ENCODE measurements at places on chromosomes 3 and 15.

GRCh38 chr3:46478341-46478740, 13.6 kb upstream of the LTF start:
- no peak for DNase-seq

- DNase-seq, result peak; percentile 80
Observed at GRCh38 chr15:57559875-57560274, 31.8 kb upstream of the MYZAP start.

DNA sequence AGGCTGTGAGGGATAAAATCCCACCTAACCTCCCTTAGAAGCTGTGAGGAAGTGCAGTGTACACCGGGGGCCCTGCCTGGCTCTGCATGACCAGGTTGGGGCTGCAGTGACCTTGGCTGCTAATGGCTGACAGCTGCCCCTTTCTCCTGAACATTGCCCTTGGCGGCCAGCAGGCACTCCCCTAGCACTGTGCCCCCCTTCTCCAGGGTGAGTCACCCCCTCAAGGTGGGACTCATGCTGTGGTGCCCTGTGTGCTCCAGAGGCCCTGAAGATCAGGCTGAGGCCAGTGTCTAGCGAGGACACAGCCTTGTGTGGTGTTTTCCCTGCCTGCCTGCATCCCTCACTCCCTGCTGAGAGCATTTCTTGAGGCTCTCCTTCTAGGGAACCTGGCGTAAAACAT, 21.0 kb upstream of the FGD5 start:
- DNase-seq, result peak; percentile 33

DNA sequence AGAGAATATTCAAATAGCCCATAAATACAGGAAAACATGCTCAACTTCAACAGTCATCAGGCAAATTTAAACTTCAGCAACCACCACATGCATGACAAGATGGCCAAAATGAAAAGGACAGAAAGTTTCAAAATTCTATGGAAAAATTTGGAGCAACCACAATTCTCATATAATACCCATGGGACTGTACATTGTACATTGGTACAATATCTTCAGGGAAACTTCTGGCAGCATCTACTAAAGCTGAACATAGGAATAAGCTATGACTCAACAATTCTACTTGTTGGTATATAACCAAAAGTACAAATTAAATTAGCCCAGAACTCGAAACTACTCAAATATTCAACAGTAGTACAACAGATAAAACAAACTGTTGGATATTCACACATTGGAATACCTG, 847.6 kb downstream of the TBL1XR1 start:
- no peak for DNase-seq

DNA sequence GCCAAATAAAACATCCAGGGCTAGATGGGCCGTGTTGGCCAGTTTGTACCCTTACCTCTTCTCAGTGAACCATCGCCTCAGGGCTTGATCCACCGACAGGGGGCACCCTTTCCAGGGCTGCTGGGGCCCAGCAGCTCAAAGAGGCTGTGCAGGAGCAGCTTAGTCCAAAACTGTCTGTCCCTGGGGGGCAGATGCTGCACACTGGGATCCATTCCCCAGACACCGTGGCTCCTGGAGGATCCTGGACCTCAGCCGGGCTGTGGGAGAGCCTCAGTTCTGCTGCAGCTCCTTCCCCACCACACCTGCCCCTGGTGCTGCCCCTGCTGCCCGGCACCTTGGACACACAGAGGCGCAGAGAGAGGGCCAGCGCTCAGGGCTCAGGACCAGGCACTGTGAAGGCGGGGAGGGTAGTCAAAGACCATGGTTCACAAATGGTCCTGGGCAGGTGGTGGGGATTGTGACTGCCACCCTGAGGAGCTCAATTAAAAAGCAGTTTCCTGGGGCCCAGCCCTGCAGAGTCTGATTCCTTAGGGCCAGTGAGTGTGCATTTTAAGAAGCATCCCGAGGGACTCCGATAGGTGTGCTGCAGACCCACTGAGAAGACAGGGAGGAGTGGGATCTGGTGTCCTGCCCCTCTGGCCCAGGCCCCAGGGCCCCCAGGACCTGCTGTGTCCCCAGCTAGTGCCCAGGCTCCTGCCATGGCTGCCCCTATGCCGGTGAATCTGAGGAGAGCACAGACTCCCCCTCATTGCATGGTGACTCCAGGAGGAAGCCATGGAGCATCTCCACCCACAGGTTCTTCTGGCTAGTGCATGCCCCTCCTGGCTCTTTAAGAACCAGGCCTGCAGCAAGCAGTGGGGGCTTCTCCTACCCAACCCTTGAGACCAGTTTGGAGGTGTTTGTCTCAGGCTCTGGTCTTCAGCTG, 86.5 kb upstream of the PRR20G start:
- DNase-seq, result no peak

DNA sequence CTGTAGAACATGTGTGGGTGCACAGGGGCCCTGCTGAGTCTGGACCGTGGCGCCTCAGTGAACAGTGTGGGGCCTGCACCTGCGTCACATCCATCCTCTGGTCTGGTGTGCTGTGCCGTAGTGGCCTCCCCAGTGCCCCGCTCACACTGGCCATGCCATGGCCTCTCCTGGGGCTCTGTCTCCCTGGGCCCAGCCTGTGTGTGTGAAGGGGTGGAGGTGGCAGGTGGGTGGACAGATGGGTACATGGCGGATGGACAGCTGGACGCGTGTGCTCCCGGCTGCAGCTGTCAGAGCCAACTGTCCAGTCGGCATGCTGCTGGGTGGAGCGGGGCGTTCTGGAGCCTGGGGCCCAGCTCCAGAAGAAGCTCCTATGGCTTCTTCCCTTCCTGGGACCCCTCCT, 17.8 kb downstream of the PLXNA1 start:
- DNase-seq, result no peak

- no peak for DNase-seq
Observed at GRCh38 chr3:64384561-64384960, 159.3 kb upstream of the PRICKLE2 start.

- DNase-seq, result no peak
Observed at GRCh38 chr3:13299531-13300155, 120.5 kb downstream of the NUP210 start.

- DNase-seq, result no peak
Observed at GRCh38 chr15:33296050-33296449, 14.7 kb upstream of the RYR3 start.

- DNase-seq, result no peak
Observed at GRCh38 chr3:186682812-186683211, 17.0 kb downstream of the HRG start.

- no peak for DNase-seq
Observed at GRCh38 chr3:279325-279724, 82.8 kb downstream of the CHL1 start.

DNA sequence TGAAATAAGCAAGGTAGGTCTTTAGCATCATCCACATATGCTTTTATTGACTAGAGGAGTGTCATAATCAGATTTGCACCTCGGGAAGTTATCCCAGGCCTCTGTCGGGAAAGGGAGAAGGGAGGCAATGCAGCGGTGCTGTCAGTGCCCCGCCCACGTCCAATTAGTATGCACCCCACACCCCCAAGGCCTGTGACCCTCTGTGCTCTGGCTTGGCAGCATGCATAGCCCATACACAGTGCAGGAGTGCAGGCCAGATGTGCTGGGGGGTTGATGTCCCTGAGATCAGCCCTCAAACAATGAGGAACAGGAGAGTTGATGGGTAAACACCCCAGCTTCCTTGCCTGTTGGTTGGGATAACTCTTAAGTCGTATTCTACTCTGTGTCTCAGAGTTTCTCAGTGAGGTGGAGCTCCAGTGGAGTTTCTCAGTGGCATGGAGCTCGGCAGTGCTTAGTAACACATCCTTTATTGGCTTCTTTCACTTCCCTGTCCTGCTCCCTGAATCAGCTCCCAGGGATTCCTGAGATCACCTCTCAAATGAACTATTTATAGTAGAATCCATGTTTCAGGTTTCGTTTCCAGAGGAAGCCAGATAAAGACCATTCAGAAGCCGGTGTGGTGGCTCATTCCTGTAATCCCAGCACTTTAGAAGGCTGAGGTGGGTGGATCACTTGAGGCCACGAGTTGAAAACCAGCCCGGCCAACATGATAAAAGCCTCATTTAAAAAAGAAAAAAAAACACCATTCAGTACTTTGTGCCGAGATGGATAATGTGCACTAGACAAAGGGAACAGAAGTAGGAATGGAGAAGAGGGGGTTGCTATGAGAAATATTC, 26.7 kb upstream of the NDUFB4 start:
- no peak for DNase-seq

- DNase-seq, result no peak
Observed at GRCh38 chr3:8931342-8931741, 31.9 kb downstream of the RAD18 start.

GRCh38 chr3:11924518-11924917, 77.8 kb upstream of the TAMM41 start:
- no peak for DNase-seq

- DNase-seq, result no peak
Observed at GRCh38 chr3:12897381-12898289, 56.3 kb upstream of the RPL32 start.

- DNase-seq, result no peak
Observed at GRCh38 chr3:103906304-103906703, 1460.4 kb upstream of the ALCAM start.

DNA sequence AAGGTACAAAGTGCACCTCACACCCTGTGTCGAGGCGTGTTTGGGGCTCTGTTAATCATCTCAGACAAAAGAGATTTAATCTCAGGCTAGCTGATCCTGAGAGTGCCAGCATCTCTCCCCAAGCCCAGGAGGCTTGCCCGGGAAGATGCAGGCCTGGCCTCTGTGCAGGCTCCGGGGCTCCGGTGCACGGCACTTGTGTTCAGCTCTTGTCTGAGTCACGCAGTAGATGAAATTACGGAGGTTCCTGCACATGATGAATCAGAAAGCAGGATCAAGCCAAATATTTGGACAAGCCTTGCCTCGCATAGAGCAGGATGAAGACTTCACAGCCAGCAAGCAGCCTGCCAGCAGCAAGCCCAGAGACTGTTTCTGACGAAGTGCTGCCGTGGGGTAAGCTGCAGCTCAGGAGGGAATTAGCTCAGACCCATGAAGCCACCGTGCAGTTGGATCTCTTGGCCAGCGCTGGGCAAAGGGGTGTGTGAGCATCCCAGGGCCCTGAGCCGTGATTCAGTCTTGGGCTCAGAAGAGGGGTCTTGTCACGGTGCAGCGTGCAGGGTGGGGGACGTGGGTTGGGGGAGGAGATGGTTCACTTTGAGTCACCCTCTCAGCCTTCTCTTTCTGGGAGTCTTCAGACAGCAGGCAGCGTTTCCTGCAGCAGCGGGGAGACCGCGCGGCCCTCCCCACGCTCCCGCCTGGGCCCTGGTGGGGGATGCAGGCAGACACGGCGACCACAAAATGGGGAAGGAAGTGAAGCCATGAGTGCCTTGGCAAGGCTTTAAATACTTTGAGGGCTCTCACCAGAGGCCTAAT, 89.2 kb upstream of the MEF2A start:
- DNase-seq, result no peak

DNA sequence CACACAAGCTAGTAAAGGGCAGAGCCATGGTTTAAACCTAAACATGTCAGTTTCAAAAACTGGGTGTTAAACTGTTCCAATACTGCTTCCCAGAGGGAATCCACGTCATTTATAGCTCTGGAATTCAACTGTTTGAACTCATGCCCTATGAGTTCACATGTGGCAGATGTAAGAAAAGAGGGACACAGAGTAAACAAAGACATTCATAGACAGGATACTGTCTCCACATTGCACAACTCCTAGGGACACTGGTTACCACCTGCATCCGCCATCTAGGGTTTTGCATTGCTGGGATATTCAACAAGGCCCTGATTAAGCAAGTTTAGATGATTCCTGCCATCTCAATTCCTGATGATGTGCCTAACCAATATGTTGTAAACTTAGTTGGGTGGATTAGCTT, 134.1 kb upstream of the COL8A1 start:
- DNase-seq, result no peak

GRCh38 chr3:109806929-109807328, 469.6 kb upstream of the DPPA4 start:
- DNase-seq, result no peak

DNA sequence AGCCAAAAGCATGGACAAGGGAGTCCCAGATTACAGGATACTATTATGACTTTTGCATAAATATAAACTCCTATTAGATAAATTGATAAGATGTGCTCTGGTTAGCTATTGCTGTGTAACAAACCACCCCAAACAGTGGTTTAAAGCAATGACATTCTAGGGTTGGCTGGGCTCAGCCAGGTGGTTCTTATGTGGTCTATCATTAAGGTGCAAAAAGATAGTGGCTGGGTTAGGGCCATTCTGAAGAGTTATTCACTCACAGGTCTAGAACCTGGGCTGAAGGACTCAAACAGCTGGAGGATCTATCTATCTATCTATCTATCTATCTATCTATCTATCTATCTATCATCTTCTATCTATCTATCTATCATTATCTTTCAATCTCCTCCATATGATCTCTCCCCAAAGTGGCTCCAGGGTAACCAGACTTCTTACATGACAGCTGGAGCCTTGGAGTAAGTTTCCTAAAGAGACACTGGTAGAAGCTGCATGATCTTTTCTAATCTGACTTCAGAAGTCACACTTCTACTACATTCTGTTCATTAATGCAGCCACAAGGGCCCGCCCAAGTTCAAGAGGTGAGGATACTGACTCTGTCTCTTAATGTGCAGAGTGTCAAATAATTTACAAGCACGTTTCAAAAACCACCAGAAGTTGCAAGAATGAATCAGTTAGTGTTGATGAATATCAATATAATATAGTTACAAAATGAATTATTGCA, 74.9 kb upstream of the XCR1 start:
- DNase-seq, result no peak

GRCh38 chr3:11381141-11381540, 108.9 kb downstream of the ATG7 start:
- DNase-seq, result no peak

GRCh38 chr3:44883213-44883955, 9.0 kb downstream of the TGM4 start:
- DNase-seq, result no peak

GRCh38 chr3:52834871-52835501, at the start of gene MUSTN1:
Gene MUSTN1 (minus strand): TSS chr3:52835019. CDS start chr3:52834948, 71 bp downstream.
- DNase-seq, result no peak

DNA sequence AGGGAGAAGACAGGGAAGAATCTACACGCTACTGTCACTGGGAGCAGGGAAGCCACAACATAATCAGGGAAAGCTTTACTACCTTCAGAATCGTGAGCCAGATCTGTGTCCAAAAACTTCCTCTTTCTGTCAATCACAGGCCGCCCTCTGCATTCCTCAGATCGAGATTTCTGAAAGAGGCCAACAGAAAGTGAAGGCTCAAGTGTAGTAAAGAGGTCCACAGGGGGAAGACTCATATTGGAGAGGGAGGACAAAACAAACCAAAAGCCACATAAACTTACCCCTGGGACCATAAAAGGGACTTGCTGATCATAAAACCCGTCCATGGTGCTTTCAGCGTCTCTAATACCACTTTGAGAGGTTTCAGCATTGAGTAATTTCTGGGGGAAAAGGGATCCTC, 3.3 kb downstream of the ETV5 start:
- no peak for DNase-seq

DNA sequence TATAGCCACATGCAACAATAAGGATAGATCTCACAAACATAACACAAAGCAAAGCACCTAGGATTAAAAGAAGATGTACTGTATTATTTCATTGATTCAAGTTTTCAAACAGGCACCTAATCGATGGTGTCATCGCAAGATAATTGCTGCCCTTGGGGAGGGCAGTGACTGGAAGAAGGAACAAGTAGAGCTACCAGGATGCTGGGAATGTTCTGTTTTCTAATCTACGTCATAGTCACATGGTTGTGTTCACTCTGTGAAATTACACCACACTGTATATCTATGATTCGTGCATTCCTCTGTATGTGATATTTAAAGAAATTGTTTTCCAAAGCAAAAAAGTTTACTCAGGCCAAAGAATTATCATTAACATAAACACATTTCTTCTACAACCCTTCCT, 236.6 kb downstream of the FGF12 start:
- no peak for DNase-seq

- no peak for DNase-seq
Observed at GRCh38 chr3:107206141-107206540, 171.1 kb upstream of the CCDC54 start.
